ENCODE measurements at places on chromosomes 5 and 9.

- no peak for DNase-seq
These were observed 79.1 kb downstream of the ADRB2 start for GRCh38 chr5:148905541-148905940.

GRCh38 chr5:31268686-31269085 lies 75.2 kb downstream of the CDH6 start:
- DNase-seq = no peak

- no peak for DNase-seq
These were observed 56.0 kb downstream of the SLC1A3 start for GRCh38 chr5:36662291-36662851.

GRCh38 chr5:107518190-107518589 lies 152.5 kb downstream of the EFNA5 start:
- no peak for DNase-seq

- DNase-seq = no peak
These were observed 1732.4 kb upstream of the CDH6 start for GRCh38 chr5:29460971-29461559.

- no peak for DNase-seq
These were observed 108.8 kb downstream of the PRKACG start for GRCh38 chr9:68905129-68905528.

GRCh38 chr9:100074093-100074492 lies 24.7 kb downstream of the ERP44 start:
- DNase-seq = no peak

- DNase-seq = no peak
These were observed 53.4 kb downstream of the PTCH1 start for GRCh38 chr9:95463148-95464060.

DNA sequence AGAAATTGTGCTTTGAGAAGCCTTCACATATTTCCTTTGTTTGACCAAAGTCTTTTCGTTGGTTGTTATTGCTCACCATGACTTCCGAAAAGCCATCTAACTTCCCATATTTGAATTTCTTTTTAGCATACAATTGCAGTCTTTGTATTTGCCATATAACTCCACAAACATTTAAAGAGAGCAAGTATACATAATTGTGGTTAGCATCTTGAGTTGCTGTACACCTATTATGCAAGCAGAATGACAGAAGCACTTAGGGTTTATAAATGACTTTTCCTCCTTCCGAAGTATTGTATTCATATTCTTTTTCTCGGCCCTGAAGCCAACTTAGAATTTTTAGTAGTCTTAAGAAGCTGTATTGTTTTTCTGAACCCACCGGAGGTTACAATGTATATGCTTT lies 250.4 kb downstream of the RFK start:
- no peak for DNase-seq

DNA sequence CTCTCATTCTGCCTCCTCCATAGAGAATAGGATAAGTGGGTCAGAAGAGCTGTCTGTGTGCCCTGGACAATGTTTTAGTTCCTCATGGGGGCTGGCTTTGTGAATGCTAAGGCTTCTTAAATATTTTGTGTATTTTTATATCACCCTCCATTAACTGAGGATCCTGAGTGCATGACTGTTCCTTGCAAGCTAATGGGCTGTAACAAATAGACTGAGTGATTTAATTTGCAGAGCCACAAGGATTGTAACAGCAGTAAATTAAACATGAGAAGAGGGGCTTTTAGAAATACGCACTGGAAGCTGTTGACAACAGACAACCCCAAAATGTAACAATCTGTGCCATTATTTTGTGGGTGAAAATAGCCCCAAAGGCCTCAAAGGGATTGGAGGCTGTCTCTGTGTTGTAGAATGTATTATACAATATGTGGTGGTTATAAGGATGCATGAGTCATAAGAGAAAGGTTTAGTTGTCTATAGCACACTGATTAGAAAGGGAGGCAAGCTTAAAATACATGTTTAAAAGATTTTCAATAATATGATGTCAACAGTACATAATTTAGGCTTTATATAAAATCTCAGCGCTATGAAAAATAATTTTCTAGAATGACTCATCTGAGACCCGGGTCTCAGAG lies 152.7 kb upstream of the ACTBL2 start:
- DNase-seq = no peak

DNA sequence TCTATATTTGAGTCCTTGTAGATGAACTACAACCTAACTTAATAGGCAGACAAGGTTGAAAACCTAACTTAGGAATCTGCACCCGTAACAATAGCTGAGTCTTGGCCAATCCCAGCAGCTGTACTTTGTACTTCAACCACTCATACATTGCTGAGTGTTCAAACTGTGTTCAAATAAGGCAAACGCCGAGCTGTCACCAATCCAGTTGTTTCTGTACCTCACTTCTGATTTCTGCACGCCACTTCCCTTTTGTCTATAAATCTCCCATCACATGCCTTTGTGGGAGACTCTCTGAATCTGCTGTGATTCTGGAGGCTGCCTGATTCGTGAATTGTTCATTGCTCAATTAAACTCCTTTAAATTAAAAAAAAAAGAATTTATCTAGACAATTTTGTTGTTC lies 167.8 kb upstream of the TUT7 start:
- DNase-seq = no peak

GRCh38 chr9:100058699-100059579 lies 39.9 kb downstream of the ERP44 start:
- no peak for DNase-seq

DNA sequence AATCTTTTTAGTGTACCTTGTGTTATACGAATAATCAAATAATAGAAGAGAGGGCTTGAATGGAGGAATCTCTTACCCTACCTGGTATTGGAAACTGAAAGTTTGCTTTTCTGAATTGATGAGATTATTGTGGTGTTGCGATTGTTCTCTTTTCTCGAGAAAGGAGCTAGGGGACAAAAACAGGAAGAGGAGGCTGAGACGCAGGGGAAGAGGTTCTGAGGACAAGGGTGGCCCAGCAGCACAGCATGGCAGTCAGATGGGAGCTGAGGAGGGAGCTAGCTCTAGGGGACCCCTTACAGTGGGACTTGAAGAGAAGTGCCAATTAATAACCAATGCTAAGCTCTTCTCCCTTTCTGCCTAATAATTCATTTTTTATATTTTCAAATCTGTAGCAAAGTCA lies 183.3 kb upstream of the DMAC1 start:
- no peak for DNase-seq

- DNase-seq = no peak
These were observed 378.1 kb upstream of the FAM174A start for GRCh38 chr5:100157066-100157465.

DNA sequence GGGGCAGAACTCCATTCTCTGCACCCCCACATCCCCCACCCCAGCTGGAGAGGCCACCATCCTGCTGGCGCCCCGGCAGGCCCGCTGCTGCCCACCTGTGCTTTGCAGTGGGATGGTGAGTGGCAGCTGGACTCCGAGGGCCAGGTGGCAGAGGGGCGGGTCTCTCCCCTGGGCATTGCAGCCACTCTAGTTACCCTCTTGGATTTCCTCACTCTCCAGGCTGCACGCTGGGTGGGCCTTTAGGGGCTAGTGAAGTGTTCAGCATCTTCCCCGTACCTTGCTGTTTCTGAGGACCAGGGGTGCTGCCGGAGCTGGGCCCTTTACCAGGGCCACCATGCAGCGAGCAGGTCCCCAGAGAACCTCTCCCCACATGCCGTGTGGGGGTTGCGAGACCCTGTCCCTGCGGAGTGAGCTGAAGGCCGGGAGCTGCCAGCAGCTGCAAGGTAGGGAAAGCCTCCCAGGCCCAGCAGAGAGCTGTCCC lies 88.4 kb upstream of the SH3PXD2B start:
- DNase-seq = no peak

- no peak for DNase-seq
These were observed 11.8 kb downstream of the ITGA1 start for GRCh38 chr5:52799358-52799982.

GRCh38 chr9:86181379-86182315 lies 77.8 kb downstream of the C9orf153 start:
- DNase-seq = no peak

GRCh38 chr5:90612919-90613318 lies 54.3 kb downstream of the ADGRV1 start:
- no peak for DNase-seq

DNA sequence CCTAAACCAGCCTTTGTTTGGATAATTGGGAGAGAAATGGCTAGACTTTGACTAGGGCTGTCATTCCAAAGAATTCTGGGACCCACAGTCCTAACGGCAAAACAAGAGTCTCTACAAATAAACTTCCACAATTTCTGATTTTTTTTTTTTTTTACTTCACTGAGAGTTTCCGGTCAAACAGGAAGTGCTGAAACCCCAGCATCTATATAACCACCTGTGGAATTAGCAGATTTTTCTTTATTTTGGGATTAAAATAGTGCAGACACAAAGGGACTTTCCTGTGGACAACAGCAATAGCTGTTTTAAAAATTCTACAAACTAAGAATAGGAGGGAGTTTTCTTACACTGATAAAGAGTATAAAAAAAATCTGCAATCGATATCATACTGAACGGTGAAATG lies 157.4 kb downstream of the ARSB start:
- DNase-seq = no peak

DNA sequence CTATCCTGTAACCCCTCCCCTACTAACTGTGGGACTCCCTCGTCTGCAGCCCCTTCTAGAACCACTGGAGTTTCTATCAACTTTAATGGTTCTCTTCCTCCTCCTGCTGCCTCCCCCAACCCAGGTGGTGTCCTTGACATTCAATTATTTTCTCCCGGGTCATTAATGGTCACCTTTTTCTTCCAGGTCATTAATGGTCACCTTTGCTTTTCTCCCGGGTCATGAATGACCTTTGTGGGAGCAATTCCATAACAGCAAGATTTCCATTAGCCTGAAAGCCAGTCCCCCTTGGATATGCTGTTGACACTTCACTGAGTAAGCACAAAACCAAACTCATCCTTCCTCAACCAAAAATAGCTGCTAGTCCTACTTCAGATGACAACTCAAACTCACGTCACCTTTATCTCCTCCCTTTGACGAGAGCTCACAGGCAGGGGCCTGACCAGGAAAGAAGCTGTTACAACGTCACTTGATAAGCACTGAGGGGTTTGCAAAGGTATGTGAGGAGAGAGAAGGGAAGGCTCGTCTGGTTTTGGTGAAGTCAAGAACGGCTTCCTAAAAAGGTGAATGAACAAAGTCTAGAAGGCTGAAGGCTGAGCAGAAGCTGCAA lies 10.9 kb downstream of the CCDC127 start:
- no peak for DNase-seq

DNA sequence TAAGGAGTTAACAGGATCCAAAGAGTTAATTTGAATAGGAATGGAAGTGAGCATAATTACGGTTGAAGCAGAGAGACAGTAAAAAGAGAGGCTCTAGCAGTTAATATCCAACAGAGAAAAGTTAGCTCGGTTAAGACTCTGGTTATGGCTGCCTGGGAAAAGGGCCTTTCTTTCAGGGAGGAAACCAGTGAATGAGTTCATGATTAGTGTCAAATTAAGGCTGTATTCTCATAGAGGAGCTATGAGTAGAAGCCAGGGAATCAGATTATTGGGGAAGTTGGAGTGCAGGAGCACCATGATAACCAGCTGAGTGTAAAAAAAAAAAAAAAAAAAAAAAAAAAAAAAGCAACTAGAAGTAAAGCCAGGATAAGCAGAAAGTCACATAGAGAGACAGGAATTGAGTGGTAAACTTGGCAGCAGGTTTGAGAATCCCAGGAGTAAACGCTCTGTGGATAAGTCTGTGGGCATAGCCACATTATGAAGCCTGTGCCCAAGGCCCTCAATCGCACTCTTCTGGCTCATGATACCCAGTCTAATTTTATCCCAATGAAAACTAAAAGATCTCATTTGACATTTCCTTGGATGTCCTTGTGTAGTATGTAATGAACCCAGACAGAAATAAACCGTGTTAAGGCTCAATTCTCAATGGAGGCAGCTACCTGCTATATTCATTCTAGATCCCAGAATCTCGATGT lies 372.6 kb upstream of the MPDZ start:
- DNase-seq = no peak

GRCh38 chr9:137128862-137129455 lies 10.0 kb upstream of the GRIN1 start:
- DNase-seq = no peak

DNA sequence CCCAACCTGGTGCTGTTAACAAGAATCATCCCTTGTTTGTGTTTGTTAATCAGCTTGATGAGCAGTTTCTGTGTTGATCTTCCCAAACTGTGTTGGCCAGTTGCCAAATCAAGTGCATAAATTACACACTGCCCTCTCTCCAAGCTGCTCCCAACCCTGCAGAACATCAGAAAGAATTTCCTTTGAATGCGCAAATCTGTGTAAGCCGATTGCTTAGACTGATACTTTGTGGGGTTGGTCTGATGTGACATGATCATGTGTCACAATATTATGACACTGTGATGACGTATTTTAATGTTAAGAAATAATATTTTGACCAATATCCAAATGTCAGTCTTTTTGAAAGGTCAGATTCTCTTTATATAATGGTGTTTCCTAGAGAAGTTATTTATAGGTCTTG lies 766.4 kb upstream of the WWC1 start:
- DNase-seq = no peak

- DNase-seq = no peak
These were observed 27.4 kb upstream of the GSN start for GRCh38 chr9:121240472-121241135.

GRCh38 chr5:139494256-139494655 lies 11.7 kb upstream of the STING1 start:
- DNase-seq = no peak

GRCh38 chr5:140725799-140726471 lies 25.7 kb downstream of the ZMAT2 start:
- peak; percentile 68 for DNase-seq

GRCh38 chr9:34125681-34126206 lies 754 bp downstream of the DCAF12 start:
- no peak for DNase-seq

- DNase-seq = no peak
These were observed 247.5 kb upstream of the RPS23 start for GRCh38 chr5:82525626-82526025.

- DNase-seq = no peak
These were observed 17.5 kb upstream of the SEMA4D start for GRCh38 chr9:89515416-89515815.

- DNase-seq = peak; percentile 66
These were observed 6.1 kb downstream of the SARDH start for GRCh38 chr9:133731876-133732638.

- no peak for DNase-seq
These were observed 3.6 kb downstream of the RIC1 start for GRCh38 chr9:5632540-5632939.

GRCh38 chr9:127444283-127444920 lies 6.8 kb downstream of the RPL12 start:
- no peak for DNase-seq

GRCh38 chr9:137087409-137087925 lies 682 bp downstream of the MAN1B1 start:
- DNase-seq = no peak

DNA sequence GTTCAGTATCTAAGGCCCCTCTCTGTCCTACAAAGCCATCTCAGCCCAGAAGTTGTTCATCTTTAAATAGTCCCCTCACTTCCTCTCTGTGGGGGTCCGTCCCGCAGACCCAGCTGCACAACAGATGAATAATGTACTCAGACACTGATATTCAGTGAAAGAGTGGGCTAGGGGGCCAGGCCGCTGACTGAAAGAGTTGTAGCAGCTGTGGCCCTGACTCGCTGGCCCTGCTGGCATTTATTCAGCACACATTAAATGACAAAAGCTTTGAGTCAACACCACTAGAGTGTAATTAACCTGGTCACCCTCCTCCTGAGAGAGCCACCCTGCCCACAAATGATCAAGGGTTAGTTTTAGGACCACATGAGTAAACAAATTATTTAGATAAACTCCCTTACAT lies 76.3 kb downstream of the MED10 start:
- DNase-seq = no peak

- DNase-seq = no peak
These were observed 79.2 kb downstream of the ATP10B start for GRCh38 chr5:160772854-160773253.
